ENCODE measurements at places on chromosomes 7 and 10.

GRCh38 chr10:11499425-11500071 is 111.9 kb downstream of the USP6NL start:
- DNase-seq = no peak

- DNase-seq = no peak
These were observed 1.5 kb upstream of the RALA start for GRCh38 chr7:39621784-39622411.

GRCh38 chr7:149284343-149284742 is 22.3 kb downstream of the ZNF783 start:
- DNase-seq = peak; percentile 69

DNA sequence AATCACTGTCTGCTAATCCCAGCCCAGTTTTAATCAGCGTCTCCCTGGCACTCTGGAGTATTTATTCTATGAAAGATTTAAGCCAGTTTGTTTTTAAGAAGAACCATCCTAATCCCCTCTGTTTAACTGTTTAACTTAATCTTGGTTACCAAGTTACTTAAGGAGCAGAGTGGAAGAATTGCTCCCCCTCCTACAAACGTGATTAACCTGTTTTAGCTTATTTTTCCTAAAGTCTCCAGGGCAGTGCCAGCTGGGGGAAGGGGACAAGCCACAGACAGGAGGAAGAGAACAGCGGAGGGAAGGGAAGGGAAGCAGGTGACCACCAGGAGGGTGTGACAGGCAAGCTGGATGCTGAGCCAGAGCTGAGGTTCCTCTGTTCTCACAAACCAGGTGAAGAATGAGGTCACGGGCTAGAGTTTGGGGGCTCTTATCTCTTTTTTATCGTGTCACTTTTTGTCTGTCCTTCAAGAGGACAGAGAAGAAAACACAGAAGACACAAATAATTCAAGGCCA is 1.7 kb downstream of the SLC13A4 start:
- no peak for DNase-seq

GRCh38 chr7:99975782-99976521 is at the start of gene AZGP1:
TSS of gene AZGP1 (minus strand) at chr7:99976031. CDS start at chr7:99976020, 11 bp downstream.
- DNase-seq = no peak

DNA sequence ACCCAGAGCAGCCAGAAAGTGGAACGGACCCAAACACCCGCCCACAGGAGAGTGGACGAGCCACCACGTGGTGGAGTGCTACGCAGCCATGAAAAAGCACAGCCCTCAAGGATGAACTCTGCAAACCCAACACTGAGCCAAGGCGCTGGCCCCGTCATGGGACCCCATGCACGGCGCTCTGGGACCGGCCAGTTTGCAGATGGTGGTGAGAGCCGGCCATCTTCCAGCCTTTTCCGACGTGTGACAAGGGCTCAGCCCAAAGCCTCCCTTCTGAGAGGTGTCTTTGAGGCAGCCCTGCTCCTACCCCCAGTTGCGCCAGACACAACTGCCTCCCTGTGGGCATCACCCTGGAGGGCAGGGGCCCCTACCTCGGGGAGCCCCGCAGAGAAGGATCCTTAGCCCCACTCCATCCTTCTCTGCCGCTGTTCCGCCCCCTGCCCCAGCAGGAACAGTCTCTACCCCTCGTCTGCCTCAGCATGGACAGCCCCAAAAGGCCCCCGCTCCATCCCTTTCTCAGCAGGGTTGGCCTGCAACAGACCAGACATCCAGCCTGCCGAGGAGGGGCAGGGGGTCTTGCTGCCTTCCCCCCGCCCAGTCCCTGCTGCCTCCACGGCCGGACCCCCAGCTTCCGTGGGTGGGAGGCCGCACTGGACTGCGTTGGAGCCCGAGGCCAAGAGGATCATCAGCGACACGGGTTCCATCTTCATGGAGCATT is 75.7 kb downstream of the MICALL2 start:
- no peak for DNase-seq

- peak; percentile 58 for DNase-seq
These were observed 122.9 kb upstream of the KCTD7 start for GRCh38 chr7:66505531-66506451.

- no peak for DNase-seq
These were observed 10.6 kb downstream of the CCSER2 start for GRCh38 chr10:84339025-84339424.

GRCh38 chr7:30785786-30786185 is 14.6 kb downstream of the MINDY4 start:
- DNase-seq = no peak

GRCh38 chr10:11548768-11549099 is 62.7 kb downstream of the USP6NL start:
- DNase-seq = no peak

DNA sequence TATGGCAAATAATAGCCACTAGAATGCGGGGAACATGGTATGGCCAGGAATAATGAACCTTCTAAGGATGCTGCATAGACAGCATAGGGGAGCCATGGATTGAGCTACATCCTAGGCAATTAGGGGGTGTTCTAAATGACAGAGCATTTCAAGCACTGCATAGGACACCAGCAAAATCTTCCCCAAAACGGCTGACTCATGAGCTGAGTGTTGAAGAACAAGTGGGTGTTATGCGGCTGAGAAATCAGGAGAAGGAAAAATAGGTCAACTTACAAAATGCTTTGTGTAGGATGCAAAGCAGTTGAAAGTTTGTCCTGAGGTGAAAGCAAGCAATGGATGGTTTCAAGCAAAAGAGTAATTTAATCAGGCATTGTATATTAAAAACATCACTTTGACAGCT is 1023.5 kb upstream of the C7orf33 start:
- no peak for DNase-seq

- DNase-seq = no peak
These were observed 643.1 kb downstream of the PARD3 start for GRCh38 chr10:34171957-34172527.

All from activated CD4-positive, alpha-beta T cell treated with anti-CD3 and anti-CD28 coated beads for 36 hours (primary cell).